ENCODE measurements at places on chromosomes 1 and 21. TPM values are rescaled to one million over a fixed set of nuclear protein-coding genes. Genes with fewer than 3 reads are reported as not detected.

GRCh38 chr1:155308493-155309422 is at the start of gene FDPS:
Gene FDPS, plus strand, starts transcription at chr1:155308866. Its CDS starts 924 bp downstream, at chr1:155309790.
- DNase-seq, result peak; percentile 96

- no peak for DNase-seq
Observed at GRCh38 chr1:230940848-230941247, 37.8 kb downstream of the TTC13 start.

- peak; percentile 94 for DNase-seq
Observed at GRCh38 chr1:202235856-202236837, 42.5 kb downstream of the LGR6 start.

MIA3 gene
- total RNA-seq, result 52.5 TPM

GRCh38 chr1:20368866-20369470 is 78.3 kb downstream of the VWA5B1 start:
- no peak for DNase-seq

GBP3 gene
- total RNA-seq, result not detected

GRCh38 chr21:33380483-33380998 is 22.7 kb upstream of the IFNGR2 start:
- no peak for DNase-seq

TMEM240 gene
- total RNA-seq, result 13.6 TPM

DFFB gene
- total RNA-seq, result 14.1 TPM

GRCh38 chr1:238499021-238499420 is 608.3 kb upstream of the ZP4 start:
- no peak for DNase-seq

DNA sequence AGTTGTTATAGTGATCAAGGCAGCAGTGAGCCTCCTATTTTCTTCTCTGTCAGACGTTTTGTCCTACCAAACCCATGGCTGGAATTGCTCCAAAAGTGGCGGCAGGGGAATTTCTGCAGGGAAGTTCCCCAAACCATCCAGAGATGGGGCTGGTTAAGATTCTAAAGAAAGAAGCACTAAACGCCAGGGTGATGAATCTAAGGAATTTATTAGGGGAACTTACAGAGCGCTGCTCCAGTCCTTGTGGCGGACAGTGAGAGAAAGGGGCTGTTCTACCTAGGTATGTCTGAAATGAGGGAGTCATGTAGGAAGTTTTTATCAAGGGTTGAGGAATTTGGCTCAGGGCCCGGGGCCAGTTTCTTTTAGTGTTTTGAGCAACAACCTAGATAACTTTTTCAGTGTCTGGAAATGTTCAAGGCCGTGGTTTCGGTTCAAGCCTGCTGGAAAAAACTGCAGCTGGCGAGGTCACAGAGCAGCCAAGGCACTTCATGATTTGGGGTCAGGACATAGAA is 222.4 kb upstream of the B3GALT2 start:
- DNase-seq, result no peak

DNA sequence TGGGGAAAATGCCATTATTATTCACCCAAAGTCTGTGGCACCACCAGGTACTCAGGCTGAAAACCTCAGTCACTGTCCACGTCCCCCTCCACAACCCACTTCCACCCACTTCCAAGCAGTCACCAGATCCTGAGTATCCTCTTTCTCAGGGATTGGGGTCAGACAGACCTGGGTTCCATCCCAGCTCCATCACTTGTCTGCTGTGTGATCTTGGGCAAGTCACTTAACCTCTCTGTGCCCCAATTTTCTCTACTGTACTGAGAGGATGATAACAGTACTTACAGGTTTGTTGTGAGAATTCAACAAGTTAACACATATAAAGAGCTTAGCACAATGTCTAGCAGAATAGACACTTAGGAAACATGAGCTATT is 29.7 kb upstream of the FOXO6 start:
- no peak for DNase-seq

DNA sequence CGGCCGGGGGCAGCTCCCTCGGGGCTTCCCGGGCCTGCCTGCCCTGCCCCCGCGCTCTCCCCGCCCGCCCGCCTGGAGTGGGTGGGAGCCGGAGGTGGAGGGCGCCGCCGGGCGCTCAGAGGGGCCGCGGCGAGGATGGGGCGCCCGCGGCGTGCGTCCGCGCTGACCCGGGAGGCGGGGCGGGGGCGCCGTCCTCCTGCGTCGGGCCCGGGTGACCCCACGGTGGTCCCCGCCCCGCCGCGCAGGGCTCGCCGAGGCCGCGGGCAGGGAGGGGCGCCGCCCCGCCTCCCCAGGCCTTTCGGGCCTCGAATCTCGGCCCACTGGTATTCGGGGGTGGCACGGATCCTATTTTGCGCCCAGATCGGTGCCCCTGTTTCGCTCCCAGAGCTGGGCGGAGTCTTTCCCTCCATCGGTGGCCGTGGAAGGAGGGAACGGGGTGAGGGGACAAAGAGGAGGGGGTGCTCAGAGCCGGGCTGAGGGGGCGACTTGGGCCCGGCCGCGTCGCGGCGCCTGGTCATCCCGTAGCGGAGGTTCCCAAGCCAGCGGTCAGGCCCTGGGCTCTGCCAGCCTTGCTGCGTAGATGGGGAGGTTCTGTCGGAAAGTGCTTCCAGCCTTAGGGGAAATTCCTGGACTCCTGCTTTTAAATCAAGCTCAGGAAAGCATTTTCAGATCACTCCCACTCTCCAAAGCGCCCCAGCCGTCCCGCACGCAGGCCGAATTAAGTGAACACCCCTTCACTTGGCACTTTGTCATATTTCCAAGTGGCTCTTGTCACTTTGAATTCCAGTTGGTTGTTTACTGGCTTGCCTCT is 545 bp downstream of the PATJ start:
- peak; percentile 79 for DNase-seq

DNA sequence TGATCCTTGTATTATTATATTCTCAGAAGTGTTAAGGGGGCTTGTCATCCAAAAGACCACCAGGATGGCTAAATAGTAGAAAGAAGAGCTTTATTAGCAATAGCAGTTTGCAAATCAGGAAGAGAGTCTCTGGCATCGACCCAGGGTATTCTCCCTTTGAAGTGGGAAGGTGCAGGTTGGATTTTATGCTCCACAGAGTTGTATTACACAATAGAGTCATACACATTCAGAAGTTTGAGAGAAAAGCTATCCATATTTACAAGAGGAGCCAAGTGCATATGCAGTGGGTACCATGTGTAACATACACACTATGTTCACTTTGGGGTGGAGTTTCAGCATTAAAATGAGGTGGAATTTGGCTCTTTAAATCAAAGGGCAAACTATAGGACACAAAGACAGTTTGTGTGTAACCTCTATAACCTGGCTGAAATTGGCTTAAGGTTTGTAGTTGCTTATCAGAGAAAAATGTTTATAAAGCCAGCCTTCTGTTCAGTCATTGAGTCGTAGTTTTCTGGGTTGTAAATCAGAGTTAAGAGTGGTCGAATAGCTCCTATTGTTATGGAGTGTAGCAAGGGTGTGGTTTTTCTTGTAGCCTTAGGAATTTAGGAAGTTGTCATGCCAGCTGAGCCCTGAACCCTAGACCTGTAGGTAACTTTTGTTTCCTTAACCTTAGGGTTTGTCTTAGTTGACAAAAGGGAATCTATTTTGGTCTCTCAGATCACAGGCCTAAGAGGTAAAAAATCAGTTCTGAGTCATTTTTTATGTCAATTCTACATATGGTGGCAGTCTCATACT is 125.3 kb downstream of the DNM3 start:
- no peak for DNase-seq

GRCh38 chr1:3377604-3378279 is 76.7 kb upstream of the ARHGEF16 start:
- DNase-seq, result no peak

DNA sequence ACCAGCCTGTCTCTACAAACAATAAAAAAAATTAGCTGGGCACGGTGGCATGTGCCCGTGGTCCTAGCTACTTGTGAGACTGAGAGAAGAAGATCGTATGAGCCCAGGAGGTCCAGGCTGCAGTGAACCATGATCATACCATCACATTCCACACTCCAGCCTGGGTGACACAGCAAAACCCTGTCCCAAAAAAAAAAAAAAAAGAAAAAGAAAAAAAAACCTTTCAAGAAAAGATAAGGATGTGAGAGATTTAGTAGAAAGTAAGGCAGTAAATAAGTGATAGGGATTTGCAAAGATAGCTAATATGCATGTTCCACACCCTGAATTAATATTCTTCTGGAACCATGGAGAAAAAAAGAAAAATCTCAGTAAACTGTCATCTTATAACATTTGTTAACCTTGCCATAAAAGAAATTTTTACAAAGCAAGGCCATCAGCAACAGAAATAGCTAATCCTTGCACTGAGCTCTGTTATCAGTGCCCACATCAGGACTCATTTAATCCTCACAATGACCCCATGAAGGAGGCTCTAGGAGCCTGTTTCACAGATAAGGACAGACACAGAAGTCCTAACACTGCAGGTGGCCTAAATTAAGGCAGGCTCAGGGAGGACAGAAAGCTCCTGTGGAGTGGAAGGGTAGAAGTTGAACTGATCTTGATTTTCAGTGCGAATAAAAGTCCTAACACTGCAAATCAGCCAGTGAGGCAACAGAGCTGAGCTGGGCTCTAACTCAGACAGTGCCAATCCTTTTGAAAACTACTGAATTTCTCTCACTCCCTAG is 7.6 kb downstream of the GNB1 start:
- no peak for DNase-seq

DNA sequence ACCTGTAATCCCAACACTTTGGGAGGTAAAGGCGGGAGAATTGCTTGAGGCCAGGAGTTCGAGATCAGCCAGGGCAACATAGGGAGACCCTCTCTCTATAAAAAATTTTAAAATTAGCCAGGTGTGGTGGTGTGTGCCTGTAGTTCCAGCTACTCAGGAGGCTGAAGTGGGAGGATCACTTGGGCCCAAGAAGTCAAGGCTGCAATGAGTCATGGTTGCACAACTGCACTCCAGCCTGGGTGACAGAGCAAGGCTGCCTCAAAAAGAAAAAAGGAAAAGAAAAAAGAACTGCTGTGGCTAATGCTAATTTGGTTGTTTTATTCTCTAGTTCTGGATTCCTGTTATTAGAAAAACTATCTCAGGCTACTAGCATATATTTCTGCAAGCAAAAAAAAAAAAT is 29.8 kb downstream of the DBT start:
- no peak for DNase-seq
